ENCODE measurements at places on chromosomes 6 and 20. TPM values are rescaled to one million over a fixed set of nuclear protein-coding genes. Genes with fewer than 3 reads are reported as not detected.

- H3K4me1 ChIP-seq, result peaks cover 6% of the 10 kb centered on the region
- peak within 1 kb of the TSS; percentile 45 for H3K4me3 ChIP-seq
- no peak within 1 kb of the TSS for H3K27ac ChIP-seq
- peaks cover 64% of the 10 kb centered on the region for H3K27me3 ChIP-seq
- H3K36me3 ChIP-seq, result no peaks in the 10 kb centered on the region
- peak; percentile 36 for DNase-seq
Measured at GRCh38 chr6:35804996-35805736, at the start of gene LHFPL5. Gene LHFPL5 (plus strand): TSS chr6:35805352. CDS start chr6:35805671, 319 bp downstream.

The PDE7B gene
- 12.6 TPM for total RNA-seq

The GPR6 gene
- total RNA-seq, result not detected

- H3K4me1 ChIP-seq, result peaks cover 13% of the 10 kb centered on the region
- H3K27ac ChIP-seq, result no peak overlapping the region
- H3K36me3 ChIP-seq, result no peaks in the 10 kb centered on the region
- DNase-seq, result peak; percentile 78
- H3K27me3 ChIP-seq, result no peaks in the 10 kb centered on the region
- H3K4me3 ChIP-seq, result no peak overlapping the region
Measured at GRCh38 chr6:127186889-127187288, 68.4 kb downstream of the RSPO3 start.

- H3K4me1 ChIP-seq, result no peaks in the 10 kb centered on the region
- H3K27ac ChIP-seq, result no peak overlapping the region
- H3K36me3 ChIP-seq, result peaks cover 3% of the 10 kb centered on the region
Measured at GRCh38 chr6:128005009-128005408, 104.2 kb upstream of the THEMIS start.

GRCh38 chr6:55511122-55511800, 67.7 kb downstream of the HMGCLL1 start:
- DNase-seq, result no peak
- no peak overlapping the region for H3K27ac ChIP-seq
- no peaks in the 10 kb centered on the region for H3K4me1 ChIP-seq
- no peaks in the 10 kb centered on the region for H3K27me3 ChIP-seq
- H3K4me3 ChIP-seq, result no peak overlapping the region
- no peaks in the 10 kb centered on the region for H3K36me3 ChIP-seq

DNA sequence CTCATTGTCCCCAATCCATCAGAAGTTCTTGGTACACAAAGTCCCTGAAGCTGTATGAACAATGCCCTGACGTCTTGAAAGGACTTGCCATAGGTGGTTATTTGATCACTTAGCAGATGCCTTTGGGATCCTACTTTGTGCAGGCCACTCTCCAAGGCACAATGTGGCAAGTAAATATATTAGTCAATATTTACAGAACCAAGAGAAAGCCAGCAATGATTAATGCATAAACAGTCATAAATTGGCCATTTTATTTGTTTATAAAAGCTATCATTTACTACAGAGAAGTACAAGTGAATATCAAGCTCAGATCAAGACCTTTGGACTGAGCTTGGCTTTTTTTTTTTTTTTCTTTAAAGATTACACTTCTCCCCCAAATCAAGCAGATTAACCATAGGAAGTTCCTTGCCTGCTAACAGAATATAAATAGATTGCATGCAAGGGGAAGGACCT, 161.8 kb downstream of the MTHFD1L start:
- peaks cover 2% of the 10 kb centered on the region for H3K4me1 ChIP-seq
- H3K4me3 ChIP-seq, result no peak overlapping the region
- no peaks in the 10 kb centered on the region for H3K36me3 ChIP-seq
- H3K27me3 ChIP-seq, result no peaks in the 10 kb centered on the region
- DNase-seq, result no peak

DNA sequence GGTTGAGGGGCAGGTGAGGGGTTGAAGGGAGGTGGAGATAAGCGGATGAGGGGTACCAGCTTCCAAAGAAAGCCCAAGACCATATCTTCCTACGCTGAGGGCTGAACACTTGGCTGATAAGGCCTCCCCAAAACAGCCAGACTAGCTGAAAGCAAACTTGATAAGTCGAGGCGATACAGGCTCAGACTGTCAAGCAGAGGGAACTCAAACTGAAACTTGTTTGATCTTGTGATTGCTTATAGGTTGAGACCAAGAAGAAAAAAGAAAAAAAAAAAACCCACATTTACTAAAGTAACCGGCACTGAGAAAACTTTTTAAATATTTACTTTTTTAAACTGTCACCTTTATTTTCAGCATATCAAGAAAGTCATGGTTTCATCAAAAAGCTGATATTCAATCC, 73.6 kb downstream of the TRERF1 start:
- H3K4me3 ChIP-seq, result no peak overlapping the region
- no peaks in the 10 kb centered on the region for H3K36me3 ChIP-seq
- H3K27ac ChIP-seq, result no peak overlapping the region
- H3K4me1 ChIP-seq, result peaks cover 10% of the 10 kb centered on the region

DNA sequence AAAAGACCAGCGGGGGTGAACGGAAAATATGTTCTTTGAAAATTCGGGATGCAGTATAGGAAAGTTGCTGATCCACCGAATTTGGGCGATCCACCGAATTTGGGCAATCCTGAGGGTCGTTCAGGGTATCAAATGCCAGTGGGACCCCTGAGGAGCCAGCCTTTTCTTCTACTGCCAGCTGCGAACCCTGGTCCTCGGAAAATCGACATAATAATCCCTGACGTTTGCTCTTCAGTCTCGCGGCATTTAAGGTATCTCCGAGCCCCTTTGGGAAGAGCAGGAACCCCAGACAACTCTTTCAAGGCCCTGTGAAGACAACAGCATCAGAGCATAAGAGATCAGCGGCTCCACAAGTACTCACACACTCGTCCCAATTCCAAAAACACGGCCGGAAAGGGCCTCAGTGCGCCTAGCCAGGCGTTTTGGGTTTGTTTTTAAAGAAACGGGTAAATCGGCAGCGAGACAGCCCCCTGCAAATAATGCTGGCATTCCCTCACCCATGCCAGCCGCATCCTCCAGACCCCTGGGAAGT, 1.0 kb downstream of the SIM1 start:
- peaks cover 23% of the 10 kb centered on the region for H3K4me1 ChIP-seq
- peaks cover 100% of the 10 kb centered on the region for H3K27me3 ChIP-seq
- no peak overlapping the region for H3K27ac ChIP-seq
- DNase-seq, result no peak
- H3K4me3 ChIP-seq, result no peak overlapping the region

GRCh38 chr20:24987873-24988835, 4.4 kb downstream of the APMAP start:
- no peaks in the 10 kb centered on the region for H3K36me3 ChIP-seq
- no peak for DNase-seq
- H3K4me1 ChIP-seq, result peaks cover 53% of the 10 kb centered on the region
- no peaks in the 10 kb centered on the region for H3K27me3 ChIP-seq
- no peak overlapping the region for H3K4me3 ChIP-seq
- H3K27ac ChIP-seq, result no peak overlapping the region

- no peaks in the 10 kb centered on the region for H3K36me3 ChIP-seq
- peak overlapping the region; percentile 80 for H3K27ac ChIP-seq
- H3K4me1 ChIP-seq, result peaks cover 43% of the 10 kb centered on the region
- peaks cover 83% of the 10 kb centered on the region for H3K27me3 ChIP-seq
- DNase-seq, result peak; percentile 33
Measured at GRCh38 chr6:150143516-150144293, 861 bp downstream of the PPP1R14C start.

GRCh38 chr6:131660195-131660594, 23.1 kb downstream of the ENPP3 start:
- H3K27ac ChIP-seq, result no peak overlapping the region
- no peaks in the 10 kb centered on the region for H3K36me3 ChIP-seq
- H3K4me1 ChIP-seq, result no peaks in the 10 kb centered on the region
- no peaks in the 10 kb centered on the region for H3K27me3 ChIP-seq

The SPATS1 gene
- not detected for total RNA-seq

- no peaks in the 10 kb centered on the region for H3K36me3 ChIP-seq
- H3K4me1 ChIP-seq, result no peaks in the 10 kb centered on the region
- H3K27ac ChIP-seq, result no peak overlapping the region
- H3K4me3 ChIP-seq, result no peak overlapping the region
Measured at GRCh38 chr6:126767711-126768110, 350.8 kb upstream of the RSPO3 start.

DNA sequence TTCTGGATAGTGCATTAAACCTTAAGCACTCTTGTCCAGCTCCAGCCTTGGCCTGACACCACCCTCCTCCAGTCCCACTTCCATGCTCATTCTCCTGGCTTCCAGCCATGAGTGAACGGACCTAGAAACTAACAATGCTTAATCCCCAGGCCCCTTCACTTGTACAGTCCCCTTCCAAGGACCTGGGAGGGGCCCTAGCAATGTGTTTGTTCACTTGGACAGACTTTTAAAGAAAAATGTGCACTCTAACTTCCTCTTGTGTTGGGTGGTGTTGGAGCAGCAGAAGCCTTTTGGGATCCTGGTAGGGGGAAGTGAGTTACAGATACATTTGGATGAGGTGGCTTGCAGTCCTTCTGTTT, 48.9 kb upstream of the CCN6 start:
- peaks cover 23% of the 10 kb centered on the region for H3K4me1 ChIP-seq
- peak overlapping the region; percentile 55 for H3K27ac ChIP-seq
- H3K27me3 ChIP-seq, result no peaks in the 10 kb centered on the region
- DNase-seq, result peak; percentile 46
- no peak overlapping the region for H3K4me3 ChIP-seq

The CTAGE9 gene
- total RNA-seq, result not detected

The AIF1 gene
- 15.2 TPM for total RNA-seq

The XKR7 gene
- total RNA-seq, result not detected

The ABHD16A gene
- 29.6 TPM for total RNA-seq

DNA sequence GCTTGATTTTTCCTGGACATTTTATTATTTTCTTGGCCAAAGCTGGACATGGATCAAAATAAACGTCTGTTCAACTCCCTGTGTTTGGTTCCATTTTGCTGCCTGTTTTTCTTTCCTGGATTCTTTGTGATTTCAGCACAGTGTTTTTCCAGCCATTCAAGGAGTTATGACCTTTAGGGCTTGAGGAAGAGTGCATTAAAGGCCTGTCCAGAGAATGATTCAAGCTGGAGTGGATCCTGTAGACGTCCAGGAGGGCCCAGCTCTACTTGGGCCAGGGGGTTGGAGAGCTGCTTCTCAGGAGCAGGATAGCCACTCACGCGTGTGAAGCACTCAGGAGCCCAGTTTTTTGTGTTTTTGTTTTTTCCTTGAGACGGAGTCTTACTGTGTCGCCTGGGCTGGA, 56.5 kb upstream of the IER3 start:
- H3K36me3 ChIP-seq, result no peaks in the 10 kb centered on the region
- H3K4me3 ChIP-seq, result no peak overlapping the region
- H3K4me1 ChIP-seq, result peaks cover 5% of the 10 kb centered on the region
- H3K27me3 ChIP-seq, result no peaks in the 10 kb centered on the region

The MYO6 gene
- 5.0 TPM for total RNA-seq

The SLC13A3 gene
- total RNA-seq, result 0.30 TPM

Measured in left ventricle myocardium inferior (tissue), 1 donor.